Stimulated activated CD4-positive, alpha-beta T cell treated with anti-CD3 and anti-CD28 coated beads, TNF-alpha, amount 100 ng/mL, for 24 hours (primary cell): ENCODE measurements at places on chromosomes 1 and 21.
A peak's percentile ranks its signal among the peaks of the same experiment; 100 is the strongest.

- DNase-seq = no peak
These were observed 29.0 kb downstream of the MDM4 start for GRCh38 chr1:204545202-204545601.

DNA sequence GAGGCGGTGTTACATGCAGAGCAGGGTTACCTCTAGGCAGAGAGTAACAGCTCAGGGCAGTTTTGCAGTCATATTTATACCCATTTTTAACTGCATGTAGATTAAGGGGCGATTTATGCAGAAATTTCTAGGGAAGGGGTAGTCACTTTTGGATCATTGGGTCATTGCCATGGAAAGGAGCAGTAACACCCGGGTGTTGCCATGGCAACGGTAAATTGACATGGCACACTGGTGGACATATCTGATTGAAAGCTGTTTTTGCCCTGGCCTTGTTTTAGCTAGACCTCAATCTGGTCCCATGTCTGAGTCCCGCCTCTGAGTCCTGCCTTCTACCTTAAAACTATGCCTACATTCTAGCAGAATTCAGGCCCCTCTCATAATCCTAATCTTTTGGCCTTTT, 11.8 kb upstream of the USP1 start:
- DNase-seq = no peak

- DNase-seq = no peak
These were observed 38.0 kb downstream of the FMO4 start for GRCh38 chr1:171351961-171352360.

DNA sequence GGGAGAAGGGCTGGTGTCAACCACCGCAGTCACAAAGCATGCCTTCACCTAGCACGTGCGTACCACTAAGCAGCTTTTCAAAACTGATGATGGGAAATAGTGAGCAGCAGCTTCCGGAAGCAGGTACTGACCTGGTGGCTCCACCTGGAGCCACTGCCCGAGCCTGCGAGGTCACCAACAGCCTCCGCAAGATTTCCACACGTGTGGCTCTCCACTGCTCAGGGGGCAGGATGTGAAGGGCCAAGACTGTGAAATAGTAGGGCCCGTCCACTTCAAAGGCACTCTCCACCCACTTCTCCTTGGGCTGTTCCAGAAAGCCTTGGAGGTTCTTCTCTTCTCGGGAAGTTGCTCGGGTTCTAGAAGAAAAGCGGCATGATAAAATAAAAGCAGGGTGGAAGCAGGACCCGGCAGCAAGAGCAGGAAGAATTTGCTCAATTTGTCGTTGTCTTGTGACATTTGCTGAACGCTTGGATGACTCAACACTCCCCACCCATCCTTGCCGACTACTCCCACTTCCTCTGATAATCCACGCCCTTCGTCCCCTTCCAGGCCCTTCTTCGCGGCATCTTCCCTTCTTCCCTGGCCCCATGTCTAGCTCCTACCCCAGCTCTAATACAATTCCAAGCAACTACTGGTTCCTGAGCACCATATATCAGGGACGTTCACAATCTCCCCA, 124.9 kb upstream of the IFFO2 start:
- DNase-seq = no peak

DNA sequence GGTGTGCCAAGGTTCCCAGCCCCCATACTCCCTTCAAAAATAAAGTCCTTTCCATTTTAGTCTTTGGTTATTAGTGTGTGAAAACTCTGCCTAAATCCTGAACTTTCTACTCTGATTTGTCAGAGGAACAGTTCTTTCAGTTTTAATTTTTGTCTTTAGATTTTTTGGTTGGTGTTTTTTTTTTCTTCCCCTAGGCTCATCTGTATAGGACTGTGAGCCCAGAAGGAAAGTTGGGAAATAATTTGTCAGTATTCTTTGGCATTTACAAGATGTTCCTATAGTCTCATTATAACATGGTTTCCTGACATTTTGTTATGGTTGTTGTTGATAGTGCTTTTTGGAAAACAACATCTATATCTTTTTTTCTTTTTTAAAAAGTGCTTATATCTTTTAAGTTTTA, 38.0 kb downstream of the LAMC1 start:
- DNase-seq = no peak

DNA sequence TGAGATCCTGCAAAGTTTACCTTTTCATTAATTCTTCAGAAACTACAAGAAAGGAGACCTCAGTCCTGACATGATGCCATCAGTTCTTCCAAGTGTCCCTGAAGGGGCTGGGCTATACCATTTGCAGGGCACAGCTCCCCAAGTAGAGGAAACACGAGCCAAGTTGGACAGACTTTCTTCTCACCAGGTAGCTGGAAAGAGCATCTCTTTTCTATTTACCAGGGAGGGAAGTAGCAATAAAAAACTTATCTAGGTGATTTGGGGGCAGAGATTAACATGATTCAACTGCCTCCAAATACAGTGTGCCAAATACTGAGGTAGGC, 103.9 kb upstream of the KCND3 start:
- no peak for DNase-seq

- DNase-seq = no peak
These were observed 10.5 kb downstream of the DRAM2 start for GRCh38 chr1:111129376-111129775.

DNA sequence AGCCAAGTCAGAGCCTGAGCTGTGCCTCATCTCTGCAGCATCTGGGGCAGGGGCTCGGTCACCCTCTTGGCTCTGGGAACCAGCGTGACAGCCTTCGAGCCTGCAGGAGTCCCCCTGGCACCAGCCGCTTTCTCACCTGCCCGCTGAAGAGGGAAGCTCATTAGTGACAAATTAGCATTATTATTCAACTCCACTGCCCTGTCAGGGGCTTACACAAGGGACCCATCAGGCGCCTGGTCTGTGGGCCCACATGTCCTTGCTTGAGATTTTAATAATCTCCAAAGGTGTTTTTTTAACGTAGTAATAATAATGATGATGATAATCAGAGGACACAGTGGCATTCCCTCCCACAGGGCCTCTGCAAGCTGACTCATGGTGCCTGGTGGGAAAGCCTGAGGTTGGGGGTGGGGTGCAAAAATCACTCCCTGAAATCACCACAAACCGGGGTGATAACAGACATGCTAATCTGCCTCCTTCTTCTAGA, 98.1 kb upstream of the IGSF21 start:
- DNase-seq = no peak

- no peak for DNase-seq
These were observed 448 bp downstream of the AURKAIP1 start for GRCh38 chr1:1374589-1374928.

DNA sequence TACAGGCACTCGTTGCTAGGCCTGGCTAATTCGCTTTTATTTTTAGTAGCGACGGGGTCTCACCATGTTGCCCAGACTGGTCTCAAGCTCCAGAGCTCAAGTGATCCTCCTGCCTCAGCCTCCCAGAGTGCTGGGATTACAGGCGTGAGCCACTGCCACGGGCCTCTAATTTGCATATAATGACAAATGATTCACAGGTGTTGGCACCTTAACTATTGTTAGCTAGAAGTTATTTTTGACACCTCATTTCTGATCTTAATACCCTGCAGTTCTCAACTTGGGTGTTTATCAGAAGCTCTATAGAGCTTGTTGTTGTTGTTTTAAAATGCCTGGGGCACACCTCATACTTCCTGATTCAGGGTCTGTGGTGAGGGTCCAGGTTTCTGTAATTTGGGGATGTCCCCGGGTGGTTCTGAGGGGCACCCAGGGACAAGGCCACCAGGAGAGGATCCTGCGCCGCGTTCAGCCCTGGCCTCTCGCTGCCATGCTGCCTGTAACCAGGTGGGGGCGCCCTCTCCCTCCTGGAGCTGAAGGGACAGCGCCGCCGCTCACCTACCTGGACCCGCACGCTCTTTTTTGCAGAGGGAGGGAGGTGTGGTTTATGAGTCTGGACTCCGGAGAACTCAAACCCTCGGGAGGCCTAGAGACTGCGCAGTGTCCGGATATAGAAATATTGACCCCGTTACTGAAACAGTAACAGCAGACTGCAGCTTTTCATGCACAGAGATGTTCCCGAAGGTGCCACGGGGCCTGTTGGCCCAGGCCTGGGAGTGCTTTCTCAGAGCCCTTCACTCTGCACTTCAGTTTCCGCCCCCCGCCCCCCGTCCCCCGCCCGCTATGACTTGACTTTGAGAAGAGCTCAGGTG, 23.0 kb upstream of the NEK2 start:
- peak; percentile 59 for DNase-seq

- no peak for DNase-seq
These were observed 26.3 kb upstream of the BCAR3 start for GRCh38 chr1:93707956-93708355.

DNA sequence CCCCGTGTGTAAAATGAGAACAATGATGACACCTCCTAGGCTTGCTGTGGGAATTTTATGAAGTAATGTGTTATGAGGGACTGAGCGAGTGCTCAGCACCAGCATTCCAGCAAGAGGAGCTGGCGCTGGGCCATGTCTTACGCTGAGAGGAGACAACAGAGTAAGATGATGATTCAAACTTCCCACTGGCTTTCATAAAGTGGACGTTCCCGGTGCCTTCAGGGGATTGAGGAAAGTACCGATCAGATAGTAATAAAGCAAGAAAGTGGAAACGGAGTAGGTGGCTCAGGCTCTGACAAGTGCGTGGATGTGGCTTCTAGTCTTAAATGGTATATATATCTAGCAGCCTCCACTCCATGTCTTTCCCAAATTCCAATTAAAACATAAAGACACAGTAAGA, 23.8 kb downstream of the EPHA10 start:
- DNase-seq = no peak

GRCh38 chr1:30103708-30104411, 619.5 kb downstream of the MATN1 start:
- no peak for DNase-seq

- DNase-seq = no peak
These were observed 18.1 kb upstream of the MYOG start for GRCh38 chr1:203103829-203104495.

DNA sequence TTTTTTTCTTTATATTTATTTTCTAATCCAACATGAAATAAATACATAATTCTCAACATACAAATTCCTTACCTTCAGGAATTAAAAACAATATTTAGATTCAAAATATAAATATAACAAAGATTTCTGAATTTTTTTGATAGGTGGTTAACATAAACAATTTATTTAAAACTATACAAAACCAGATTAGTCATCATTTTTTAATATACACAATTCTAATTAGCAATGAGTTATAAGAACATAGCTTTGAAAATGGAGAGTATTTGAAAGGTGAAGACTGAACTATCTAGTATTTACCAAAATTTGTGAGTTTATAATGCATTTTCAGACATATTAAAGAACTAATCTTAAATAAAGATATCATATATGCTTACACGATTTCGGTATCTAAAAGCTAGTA, 37.5 kb downstream of the TPR start:
- no peak for DNase-seq

DNA sequence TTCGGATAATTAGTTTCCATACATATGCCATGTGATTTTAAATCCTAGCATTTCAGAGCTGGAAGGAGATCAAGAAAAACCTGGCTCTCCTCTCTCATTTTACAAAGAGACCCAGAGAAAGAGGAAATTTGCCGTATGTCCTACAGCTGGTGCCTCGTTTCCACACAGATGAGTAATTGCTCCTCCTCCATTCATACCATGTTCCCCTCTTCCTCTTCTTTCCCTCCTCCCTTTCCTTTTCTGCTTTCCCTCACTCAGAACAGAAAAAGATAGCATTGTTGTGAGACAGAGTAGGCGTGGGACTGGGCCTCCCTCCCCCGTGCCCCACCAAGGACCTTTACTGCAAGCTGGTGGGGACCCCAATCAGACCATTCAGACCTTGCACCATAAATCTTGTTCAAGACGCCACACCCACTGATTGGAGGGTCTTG, 13.7 kb upstream of the SLC44A3 start:
- no peak for DNase-seq

DNA sequence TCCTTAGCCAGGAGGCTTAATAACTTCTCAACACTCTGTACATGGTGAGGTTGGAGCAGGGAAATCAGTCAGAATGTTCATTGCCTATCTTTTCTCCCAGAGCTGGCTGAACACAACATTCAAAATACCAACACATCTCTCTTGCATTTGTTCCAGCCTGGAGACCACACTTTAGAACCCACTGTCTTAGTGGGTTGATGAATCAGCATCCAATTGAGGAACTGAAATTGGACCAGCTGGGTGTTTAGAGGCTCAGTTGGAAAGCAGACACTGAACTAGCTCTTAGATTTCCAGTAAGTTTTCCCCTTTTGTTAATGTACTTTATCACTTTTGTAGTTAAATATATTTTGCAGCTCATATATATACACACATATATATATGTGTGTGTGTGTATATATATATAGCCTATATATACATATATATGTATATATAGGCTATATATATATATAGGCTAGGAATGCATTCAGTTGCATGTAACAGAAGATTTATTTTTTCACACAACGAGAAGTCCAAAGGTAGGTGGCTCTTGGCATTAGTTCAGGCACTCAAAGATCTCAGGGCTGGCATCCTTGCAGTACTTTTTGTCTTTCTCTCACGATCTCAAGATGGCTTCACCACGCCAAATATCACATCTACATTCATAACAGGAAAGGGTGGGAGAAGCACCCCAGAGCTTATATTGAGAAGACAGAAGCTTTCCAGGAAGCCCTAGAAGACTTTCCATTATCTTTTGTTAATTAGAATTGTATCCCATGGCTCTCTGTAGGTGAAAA, 35.0 kb upstream of the HUNK start:
- no peak for DNase-seq

DNA sequence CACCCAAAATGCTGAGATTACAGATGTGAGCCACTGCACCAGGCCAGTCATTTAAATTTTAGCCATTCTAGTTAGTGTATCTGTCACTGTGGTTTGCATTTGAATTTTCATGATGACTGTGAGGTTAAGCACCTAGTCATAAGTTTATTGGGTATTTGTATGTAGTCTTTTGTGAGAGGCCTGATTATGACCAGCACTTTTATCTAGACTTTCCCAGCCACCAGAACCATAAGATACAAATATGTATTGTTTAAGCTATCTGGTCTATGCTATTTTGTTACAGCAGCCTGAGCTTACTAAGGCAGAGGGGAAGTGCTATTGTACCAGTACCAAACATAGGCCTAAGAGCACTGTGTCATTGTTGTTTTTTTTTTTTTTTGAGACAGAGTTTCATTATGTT, 19.9 kb upstream of the DNAJC6 start:
- DNase-seq = no peak

DNA sequence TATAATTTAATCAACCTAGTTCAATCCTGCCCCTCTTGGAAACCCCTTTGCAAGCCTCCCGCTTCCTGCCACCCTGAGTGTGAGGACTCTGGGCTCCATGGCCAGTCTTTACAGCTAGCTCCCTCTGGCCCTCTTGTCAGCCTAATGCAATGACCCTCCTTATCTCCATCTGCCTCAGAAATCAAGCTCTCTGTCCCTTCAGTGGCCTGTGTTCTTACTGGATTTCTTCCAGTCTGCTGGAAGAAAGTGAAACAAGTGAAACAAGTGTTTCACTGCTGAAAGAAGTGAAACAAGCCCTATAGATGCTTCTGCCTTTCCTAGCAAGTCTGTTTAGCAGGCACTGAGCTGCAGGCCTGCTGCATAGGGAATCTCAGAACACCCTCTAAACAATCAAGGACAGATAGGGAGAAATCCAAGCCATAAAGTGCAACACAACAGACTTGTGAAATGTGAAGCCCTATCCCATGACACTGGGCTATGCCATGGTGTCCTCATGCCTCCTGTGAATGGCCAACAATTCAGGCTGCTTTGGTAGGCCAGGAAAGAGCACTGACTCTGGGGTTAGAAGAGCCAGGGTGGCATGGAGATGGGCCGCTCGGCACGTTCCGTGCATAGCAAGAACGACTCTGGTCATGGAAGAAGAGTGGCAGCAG, 55.9 kb downstream of the FAM163A start:
- no peak for DNase-seq
